ENCODE measurements at places on chromosomes 12 and 14.

DNA sequence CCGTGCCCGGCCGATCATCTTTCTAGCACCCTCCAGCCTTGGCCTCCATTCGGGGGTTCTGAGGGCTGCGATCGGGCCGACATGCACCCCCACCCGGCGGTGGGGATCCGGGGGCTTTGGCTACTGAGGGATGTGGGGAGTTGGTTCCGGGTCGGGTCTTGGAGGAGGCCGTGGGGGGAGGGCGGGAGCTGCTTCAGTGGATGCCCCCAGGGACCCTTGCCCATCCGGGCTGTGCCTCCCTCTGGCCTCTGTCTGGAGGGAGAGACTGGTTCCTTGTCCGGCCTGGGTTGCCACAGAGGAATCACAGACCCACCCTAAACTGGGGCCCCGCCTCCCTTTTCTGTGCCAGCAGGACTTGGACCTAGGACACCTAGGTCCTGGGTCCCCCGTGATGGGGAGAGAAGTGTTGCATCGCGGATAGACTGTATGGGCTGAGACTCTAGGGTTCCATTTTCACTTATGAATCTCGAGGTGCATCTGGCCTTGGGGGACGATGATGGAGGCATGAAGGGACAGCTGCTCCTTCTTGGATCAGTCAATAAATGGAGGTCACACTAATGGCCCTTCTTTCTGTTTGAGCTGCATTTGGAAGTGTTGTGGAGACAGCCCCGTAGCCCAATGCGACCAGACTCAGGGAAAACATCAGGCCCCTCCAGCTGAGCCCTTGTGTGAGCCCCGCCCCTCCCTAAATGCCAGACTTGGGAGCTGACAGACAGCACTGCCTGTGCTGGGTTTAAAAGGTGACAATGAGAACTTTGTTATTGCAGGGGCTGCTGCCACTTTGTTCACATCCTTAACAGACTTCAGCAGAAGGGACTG, 577 bp downstream of the DTX3 start:
- no peak for DNase-seq

GRCh38 chr14:26067341-26067740, 530.5 kb downstream of the NOVA1 start:
- no peak for DNase-seq

DNA sequence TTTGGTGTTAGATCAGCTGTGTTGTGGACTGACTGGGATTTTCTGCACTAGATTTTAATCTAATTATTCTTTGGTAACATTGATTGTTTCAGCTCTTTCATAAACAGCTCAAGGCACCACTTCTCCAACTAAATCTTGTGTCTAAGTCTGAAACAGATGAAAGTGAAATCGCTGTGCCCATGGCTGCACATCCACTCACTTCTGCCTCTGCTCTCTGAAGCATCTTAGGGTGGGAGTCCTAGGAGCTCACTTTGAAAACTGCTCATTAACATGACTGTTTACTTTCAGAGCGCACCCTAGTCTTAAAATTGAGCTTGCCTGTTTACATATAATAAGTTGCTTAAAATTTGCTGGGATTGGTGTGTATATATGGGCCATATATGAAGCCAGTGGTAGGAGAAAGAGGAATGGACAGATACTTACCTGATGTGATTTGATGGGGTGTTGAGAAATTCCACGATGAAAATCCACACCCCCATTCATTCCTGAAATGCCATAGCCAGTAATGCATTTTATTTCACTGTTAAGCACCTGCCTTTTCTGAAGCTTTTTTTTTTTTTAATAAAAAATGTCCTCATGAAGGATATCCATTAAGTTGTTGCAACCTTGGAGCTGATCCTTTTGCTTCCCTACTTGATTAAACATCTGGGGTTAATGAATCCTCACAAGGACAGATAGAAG, 52.8 kb downstream of the PPFIBP1 start:
- no peak for DNase-seq

GRCh38 chr14:49865431-49865859, 12.9 kb upstream of the NEMF start:
- peak; percentile 53 for DNase-seq

DNA sequence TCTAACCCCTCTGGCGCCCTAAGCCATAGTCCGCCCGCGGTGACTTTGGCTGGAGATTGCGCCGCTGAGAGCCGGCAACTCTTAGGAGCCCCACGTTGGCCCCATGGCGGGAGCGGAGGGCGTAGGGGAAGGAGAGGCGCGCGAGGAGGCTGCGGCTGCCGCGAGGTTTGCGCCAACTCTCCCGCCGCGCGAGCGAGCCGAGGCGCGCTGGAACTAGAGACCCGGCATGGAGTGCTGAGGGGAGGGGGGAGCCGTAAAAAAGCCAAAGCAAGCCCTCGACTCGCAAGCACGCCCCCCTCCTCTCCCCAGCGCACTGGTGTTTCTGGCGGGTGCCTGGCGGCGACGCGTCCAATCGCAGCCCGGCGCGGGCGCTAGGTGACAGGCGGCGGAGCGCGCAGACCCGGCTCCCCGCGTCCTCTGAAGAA, at the start of gene SYT10:
Gene SYT10, minus strand, starts transcription at position 233 of the 425 bp plus-strand sequence. CDS start 297 bp downstream, outside the sequence.
- no peak for DNase-seq

DNA sequence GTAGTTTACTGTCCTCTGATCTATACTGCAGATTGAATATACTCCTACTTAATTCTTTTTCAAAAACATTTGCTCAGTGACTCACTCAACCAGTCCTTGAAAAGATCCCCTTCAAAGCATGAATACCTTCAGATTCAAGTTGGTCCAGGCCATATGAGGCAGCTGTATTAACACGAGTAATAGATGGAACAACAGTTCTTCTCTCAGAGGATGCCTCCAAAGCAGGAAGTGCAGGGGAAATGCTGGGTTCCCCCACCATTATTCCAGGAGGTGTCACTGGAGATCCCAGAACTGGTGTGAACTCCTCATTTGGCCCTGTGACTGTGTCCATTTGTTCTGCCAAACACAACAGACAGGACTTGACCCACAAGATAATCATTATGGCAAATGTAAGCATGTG, 20.6 kb downstream of the ARMH4 start:
- DNase-seq, result no peak

DNA sequence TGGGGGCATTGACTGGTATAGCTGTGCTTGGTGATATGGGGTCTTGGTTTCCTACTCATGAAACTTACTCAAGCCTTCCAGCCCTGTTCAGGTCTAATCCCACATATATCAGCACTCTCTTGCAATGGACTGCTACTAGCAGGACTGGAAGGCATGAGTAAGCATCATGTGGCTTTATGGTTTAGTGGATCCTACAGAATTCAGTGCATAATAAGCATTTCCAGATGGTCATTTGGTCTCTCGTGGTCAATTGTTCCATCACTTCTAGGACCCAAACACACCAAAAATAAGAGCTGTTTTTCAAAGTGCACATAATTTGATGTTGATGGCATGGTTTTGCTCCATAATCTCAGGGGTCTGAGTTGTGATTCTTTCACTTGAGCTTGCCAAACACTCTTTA, 114.4 kb downstream of the LMNTD1 start:
- DNase-seq, result no peak

DNA sequence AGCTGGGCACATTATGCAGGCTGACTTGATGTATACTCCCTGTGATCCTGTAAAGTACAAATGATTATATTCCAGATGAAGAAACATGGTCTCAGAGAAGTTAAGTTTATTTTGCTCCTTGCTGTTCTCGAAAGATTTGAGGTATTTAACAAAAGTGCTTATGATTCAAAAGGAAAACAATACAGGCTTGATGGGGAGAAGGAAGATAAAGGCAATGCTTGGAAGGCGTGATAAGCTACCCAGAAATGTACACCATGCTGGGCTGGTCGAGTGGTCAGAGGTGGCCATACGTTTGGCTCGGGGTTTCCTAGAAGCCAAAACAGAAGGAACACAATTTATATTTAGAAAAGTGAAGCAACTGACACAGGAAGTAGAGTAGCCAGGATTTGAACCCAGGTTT, 201.0 kb downstream of the KTN1 start:
- no peak for DNase-seq

DNA sequence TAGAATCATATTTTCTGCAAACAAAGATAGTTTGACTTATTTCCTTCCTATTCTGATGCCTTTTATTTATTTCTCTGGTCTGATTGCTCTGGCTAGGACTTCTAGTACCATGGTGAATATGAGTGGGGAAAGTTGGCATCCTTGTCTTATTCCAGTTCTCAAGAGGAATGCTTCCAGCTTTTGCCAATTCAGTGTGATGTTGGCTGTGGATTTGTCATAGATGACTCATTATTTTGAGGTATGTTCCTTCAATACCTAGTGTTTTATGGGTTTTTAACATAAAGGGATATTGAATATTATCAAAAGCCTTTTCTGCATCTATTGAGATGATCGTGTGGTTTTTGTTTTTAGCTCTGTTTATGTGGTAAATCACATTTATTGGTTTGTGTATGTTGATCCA, 139.4 kb upstream of the CNTN1 start:
- DNase-seq, result no peak

GRCh38 chr14:102591372-102591943, 991 bp upstream of the RCOR1 start:
- no peak for DNase-seq

DNA sequence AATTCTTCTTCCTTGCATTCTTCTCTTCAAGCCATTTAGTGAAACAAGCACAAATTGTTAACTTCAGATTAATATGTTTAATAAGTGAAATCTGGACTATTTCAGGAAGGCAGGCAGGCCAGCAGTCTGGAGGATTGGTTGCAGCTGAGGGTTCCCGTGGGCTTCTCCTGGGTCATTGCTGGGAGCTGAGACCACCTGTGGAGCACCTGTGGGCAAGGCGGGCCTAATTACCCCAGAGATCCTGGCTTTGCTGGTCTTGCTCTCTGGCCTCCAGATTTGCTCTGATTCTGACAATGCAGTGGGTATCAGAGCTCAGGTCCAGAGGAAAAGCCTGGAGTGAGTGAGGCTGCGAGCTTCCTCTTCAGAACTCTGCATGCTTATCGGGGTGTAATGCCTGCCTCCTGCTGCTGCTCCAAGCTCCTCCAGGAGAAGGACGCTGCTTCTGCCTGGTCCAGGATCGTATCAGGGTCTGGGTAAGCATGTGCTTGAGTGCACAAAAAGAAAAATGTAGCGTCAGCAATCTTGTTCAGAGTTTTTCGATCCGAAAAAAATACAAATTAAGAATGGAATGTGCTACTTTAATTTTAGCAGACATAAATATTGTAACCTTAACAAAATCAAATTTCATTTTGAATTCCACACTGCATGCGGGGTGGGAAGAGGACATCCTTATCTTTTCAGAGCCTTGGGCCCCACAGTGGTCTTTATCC, 93.8 kb downstream of the TMEM30B start:
- DNase-seq, result no peak

DNA sequence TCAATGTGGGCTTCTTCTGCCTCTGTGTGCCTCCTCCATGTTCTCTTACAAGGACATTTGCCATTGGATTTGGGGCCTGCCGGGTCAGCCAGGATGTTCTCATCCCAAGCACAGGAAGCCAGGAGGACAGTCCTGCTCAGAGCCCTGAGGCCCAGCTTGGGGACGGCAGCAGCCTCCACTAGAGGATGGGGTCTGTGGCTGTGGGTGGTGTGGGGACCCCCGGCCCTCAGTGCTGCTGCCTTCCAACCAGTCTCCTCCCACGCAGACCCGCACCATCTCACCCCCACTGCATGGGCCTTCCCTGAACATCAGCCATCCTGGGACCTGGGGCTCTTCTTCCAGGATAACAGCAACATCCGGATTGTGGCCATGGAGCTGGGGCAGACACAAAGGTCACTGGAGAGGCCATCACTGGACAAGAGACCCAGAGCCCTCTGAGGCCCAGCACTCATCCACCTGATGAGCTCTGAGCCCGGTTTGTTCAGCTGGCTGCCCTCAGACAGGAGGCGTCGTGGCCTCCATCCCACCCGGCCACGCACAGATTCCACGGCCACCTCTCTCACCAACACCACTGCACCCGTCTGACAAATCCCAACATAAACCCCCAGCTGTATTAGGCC, 56.5 kb upstream of the C14orf180 start:
- DNase-seq, result no peak

Measured in stimulated activated CD8-positive, alpha-beta memory T cell treated with anti-CD3 and anti-CD28 coated beads, Interleukin-7, amount 100 ng/mL, for 1 hour (primary cell).